ENCODE measurements at places on chromosomes 1 and 21.

DNA sequence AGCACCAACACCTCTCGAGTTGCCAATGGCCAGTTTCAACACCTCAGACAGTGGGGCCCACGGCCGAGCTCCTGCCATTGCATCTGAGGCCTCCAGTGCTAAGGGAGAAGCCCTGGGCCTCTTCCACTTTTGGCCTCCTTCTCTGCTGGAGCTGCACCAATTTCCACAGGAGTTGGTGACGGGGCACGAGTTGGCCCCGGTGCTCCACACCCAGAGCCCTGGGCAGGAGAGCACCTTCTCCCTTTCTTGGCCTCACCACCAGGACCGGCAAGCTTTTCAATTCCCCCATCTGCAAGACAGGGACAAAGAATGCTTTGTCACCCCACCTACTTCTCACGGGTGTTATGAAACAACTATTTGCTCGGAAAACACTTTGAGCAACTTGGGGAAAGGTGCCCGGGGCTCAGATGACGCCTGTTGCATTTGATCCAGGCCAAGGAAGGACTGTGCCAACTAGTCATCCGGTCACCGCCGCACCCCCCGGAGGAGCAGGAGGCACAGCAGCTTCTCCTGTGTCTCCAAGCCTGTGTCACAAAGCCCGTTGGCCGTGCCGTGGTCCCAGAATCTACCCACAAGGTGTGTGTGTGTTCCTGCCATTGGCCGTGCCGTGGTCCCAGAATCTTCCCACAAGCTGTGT is 55.2 kb downstream of the TOMM20 start:
- no peaks in the 10 kb centered on the region for H3K36me3 ChIP-seq
- H3K4me3 ChIP-seq = no peak overlapping the region
- no peak for DNase-seq
- no peak overlapping the region for H3K27ac ChIP-seq
- H3K27me3 ChIP-seq = no peaks in the 10 kb centered on the region
- H3K4me1 ChIP-seq = peaks cover 50% of the 10 kb centered on the region

GRCh38 chr1:39648496-39648895 is 9.1 kb upstream of the HEYL start:
- H3K27ac ChIP-seq = no peak overlapping the region
- DNase-seq = no peak
- no peaks in the 10 kb centered on the region for H3K36me3 ChIP-seq
- peaks cover 9% of the 10 kb centered on the region for H3K27me3 ChIP-seq
- peaks cover 49% of the 10 kb centered on the region for H3K4me1 ChIP-seq

- H3K36me3 ChIP-seq = no peaks in the 10 kb centered on the region
- peaks cover 10% of the 10 kb centered on the region for H3K4me1 ChIP-seq
- peaks cover 13% of the 10 kb centered on the region for H3K27me3 ChIP-seq
- H3K27ac ChIP-seq = no peak overlapping the region
- no peak overlapping the region for H3K4me3 ChIP-seq
Measured at GRCh38 chr21:41350436-41351155, 11.2 kb upstream of the MX2 start.

GRCh38 chr21:35190201-35190701 is 141.1 kb upstream of the RUNX1 start:
- no peak overlapping the region for H3K4me3 ChIP-seq
- H3K36me3 ChIP-seq = no peaks in the 10 kb centered on the region
- H3K4me1 ChIP-seq = peaks cover 11% of the 10 kb centered on the region
- no peak overlapping the region for H3K27ac ChIP-seq
- DNase-seq = no peak

GRCh38 chr1:37037690-37038089 is 3.4 kb upstream of the GRIK3 start:
- H3K27me3 ChIP-seq = peaks cover 95% of the 10 kb centered on the region
- H3K36me3 ChIP-seq = no peaks in the 10 kb centered on the region
- no peak for DNase-seq
- H3K4me3 ChIP-seq = no peak overlapping the region
- H3K4me1 ChIP-seq = peaks cover 53% of the 10 kb centered on the region
- H3K27ac ChIP-seq = no peak overlapping the region

DNA sequence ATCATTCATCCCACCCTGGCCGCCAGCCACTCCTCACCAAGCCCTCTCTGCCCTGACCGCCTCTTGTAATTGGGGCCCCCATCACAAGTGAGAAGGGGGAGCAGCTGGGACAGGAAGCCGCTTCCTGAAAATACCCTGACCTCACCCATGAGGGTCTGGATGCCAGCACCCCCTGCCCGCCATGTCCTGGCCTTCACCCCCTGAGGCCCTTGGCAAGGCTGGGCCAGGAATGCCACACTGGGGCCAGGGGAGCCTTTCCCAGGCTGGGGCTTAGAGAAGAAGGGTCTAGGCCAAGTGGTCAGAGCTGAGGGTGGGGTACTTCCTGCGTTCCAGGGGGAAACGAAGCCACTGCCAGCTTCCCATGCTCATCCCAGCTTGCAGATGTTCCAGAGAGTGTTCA is 60.5 kb downstream of the TAS1R2 start:
- H3K4me1 ChIP-seq = peaks cover 47% of the 10 kb centered on the region
- no peak for DNase-seq
- H3K27me3 ChIP-seq = peaks cover 13% of the 10 kb centered on the region
- H3K27ac ChIP-seq = no peak overlapping the region

DNA sequence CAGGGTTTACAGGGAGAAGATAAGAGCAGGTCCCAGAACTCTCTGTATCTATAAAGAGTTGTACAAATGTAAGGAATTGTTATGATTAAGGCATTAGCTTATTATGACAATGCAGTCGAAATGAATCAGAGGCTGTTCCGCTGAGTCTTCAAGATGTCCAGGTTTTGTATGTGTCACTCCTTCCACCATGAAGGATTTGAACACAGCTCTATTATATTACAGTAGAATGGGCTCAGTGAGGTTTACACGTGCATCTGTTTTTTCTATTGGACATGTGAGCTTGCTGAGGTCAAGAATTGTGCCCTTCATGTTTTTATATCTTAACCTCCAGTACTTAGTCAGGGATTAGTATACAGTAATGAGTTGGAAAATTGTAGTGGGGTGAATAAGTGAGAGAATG is 86.3 kb downstream of the MPZL1 start:
- H3K4me1 ChIP-seq = no peaks in the 10 kb centered on the region
- H3K4me3 ChIP-seq = no peak overlapping the region
- H3K36me3 ChIP-seq = peaks cover 64% of the 10 kb centered on the region
- H3K27ac ChIP-seq = no peak overlapping the region
- no peak for DNase-seq

DNA sequence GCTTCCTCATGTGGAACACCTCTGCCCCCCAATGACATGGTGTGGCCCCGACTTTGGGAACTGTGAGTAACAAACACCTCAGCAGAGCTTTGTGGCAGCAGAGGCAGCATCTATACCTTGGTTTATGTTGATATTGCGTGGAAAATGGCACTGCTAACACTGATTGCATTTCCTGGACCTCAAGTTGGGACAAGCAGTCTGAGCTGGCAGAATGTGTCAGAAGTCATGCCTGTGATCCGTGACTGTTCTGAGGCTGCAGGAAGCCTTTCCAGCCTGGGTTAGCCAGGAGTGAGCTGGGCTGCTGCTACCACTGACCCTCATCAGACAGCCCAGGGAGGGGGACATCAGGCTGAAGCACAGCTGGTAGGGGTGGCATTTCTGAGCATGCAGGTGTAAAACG is 268.5 kb downstream of the KCNJ6 start:
- H3K36me3 ChIP-seq = no peaks in the 10 kb centered on the region
- no peak overlapping the region for H3K4me3 ChIP-seq
- no peak for DNase-seq
- H3K27me3 ChIP-seq = no peaks in the 10 kb centered on the region

GRCh38 chr21:46022551-46023525 is 41.3 kb downstream of the COL6A1 start:
- H3K4me1 ChIP-seq = peaks cover 86% of the 10 kb centered on the region
- no peak for DNase-seq
- H3K4me3 ChIP-seq = peak overlapping the region; percentile 37
- H3K27me3 ChIP-seq = peaks cover 7% of the 10 kb centered on the region
- no peaks in the 10 kb centered on the region for H3K36me3 ChIP-seq
- H3K27ac ChIP-seq = peak overlapping the region; percentile 77

GRCh38 chr1:229252228-229252984 is 18.5 kb upstream of the RAB4A start:
- no peaks in the 10 kb centered on the region for H3K36me3 ChIP-seq
- H3K27me3 ChIP-seq = peaks cover 12% of the 10 kb centered on the region
- peak overlapping the region; percentile 80 for H3K27ac ChIP-seq
- DNase-seq = no peak
- H3K4me3 ChIP-seq = peak overlapping the region; percentile 60

DNA sequence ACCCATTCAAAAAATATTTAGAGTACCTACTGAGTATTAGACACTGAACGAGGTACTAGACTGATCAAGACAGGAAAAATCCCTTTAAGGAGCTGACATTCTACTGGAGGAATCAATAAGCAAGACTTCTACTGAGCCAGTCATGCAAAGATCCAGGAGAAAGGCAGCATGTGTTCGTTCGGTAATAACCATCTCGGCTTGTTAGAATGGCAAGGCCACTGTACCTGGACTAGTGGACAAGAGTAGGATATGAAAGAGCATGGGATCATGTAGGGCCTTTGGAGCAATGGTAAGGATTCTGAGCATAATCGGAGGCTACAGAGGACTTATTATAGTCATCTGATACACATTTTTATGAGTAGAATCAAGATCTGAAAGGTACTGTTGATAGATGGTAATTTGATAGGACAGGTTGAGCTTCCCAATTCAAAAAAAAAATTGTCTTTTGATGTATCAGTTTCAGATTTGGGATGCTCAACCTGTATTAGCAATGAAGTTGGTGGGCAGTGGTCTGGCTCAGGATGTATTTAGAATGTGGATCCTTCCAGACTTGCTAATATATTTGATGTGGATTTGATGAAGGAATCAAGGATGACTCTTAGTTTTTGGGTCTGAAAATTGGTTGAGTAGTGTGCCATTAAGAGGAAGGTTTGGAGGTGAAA is 2.3 kb downstream of the COX20 start:
- peak overlapping the region; percentile 92 for H3K27ac ChIP-seq
- H3K4me1 ChIP-seq = peaks cover 44% of the 10 kb centered on the region
- no peaks in the 10 kb centered on the region for H3K27me3 ChIP-seq
- DNase-seq = no peak
- H3K4me3 ChIP-seq = peak overlapping the region; percentile 97
- peaks cover 54% of the 10 kb centered on the region for H3K36me3 ChIP-seq

GRCh38 chr1:75725266-75725665 is 757 bp downstream of the ACADM start:
- DNase-seq = no peak
- H3K36me3 ChIP-seq = peaks cover 12% of the 10 kb centered on the region
- H3K4me1 ChIP-seq = peaks cover 40% of the 10 kb centered on the region
- peak overlapping the region; percentile 99 for H3K4me3 ChIP-seq
- H3K27ac ChIP-seq = peak overlapping the region; percentile 100

GRCh38 chr1:187894349-187894748 is 1065.6 kb downstream of the PLA2G4A start:
- H3K27ac ChIP-seq = no peak overlapping the region
- H3K36me3 ChIP-seq = no peaks in the 10 kb centered on the region
- H3K4me1 ChIP-seq = peaks cover 15% of the 10 kb centered on the region
- H3K27me3 ChIP-seq = no peaks in the 10 kb centered on the region
- no peak for DNase-seq

- H3K4me3 ChIP-seq = no peak overlapping the region
- H3K36me3 ChIP-seq = peaks cover 61% of the 10 kb centered on the region
- no peaks in the 10 kb centered on the region for H3K27me3 ChIP-seq
Measured at GRCh38 chr1:224378855-224379631, 22.4 kb downstream of the CNIH4 start.

DNA sequence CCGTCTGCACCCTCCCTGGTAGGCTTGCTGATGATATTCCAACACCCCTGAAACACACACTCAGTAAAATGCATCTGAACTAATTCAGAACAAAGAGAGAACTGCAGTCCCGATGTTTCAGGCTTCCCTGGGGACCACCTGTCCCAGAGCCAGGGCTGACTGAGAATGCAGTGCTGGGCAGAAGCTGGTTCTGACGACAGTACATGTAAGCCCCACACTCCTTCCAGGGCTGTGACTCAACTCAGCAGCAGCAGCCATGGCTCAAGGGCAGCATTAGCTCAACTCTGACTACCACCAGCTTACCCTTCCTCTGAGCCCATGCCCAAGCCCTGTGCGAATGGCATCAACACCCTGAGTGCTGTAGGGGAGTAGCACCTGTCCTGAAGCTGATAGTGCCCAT is 56.4 kb upstream of the SIPA1L2 start:
- no peak for DNase-seq
- H3K4me3 ChIP-seq = no peak overlapping the region
- peaks cover 7% of the 10 kb centered on the region for H3K27me3 ChIP-seq
- H3K36me3 ChIP-seq = no peaks in the 10 kb centered on the region
- no peak overlapping the region for H3K27ac ChIP-seq
- no peaks in the 10 kb centered on the region for H3K4me1 ChIP-seq

- no peaks in the 10 kb centered on the region for H3K36me3 ChIP-seq
- H3K27me3 ChIP-seq = peaks cover 6% of the 10 kb centered on the region
- no peak for DNase-seq
- H3K4me1 ChIP-seq = peaks cover 6% of the 10 kb centered on the region
- no peak overlapping the region for H3K27ac ChIP-seq
Measured at GRCh38 chr1:108108119-108108518, 92.0 kb downstream of the SLC25A24 start.

DNA sequence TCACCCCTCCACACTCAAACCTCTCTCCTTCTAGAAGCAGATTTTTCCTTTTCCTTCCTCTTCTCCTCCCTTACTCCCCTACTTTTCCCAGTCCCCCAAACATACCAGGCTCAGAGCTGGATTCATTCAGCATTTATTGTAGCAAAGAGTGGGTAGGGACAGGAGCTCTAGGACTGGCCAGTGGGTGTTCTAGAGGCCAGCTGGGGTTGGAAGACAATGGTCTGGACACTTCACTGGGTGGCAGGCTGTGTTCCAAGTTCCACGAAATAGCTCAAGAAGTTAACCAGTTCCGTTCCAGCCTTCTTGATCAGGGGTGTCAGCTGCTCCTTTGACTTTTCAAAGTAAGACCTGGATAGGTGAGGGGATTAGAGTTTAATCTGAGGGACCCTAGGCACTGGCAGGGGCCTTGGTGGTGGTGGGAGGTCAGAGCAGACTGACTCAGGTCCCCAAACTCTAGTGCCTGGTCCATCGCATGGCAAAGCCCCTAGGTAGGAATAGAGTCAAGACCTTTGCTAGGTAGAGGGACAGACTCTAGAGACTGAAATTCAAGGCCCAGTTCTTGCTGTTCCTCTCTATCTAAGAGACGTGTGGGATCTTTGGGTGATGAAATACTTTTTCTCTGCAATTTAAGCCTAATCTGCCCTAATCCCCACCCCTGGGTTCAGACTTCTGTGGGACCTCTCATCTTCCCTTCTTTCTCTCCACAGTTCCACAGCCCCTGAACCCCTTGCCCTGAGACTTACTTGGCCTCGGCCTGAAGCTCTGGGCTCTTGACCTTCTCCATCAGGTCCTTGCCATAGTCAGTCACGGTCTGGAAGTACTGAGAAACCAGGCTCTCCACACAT is 1.0 kb downstream of the APOA2 start:
- no peak for DNase-seq
- peaks cover 10% of the 10 kb centered on the region for H3K27me3 ChIP-seq
- peaks cover 61% of the 10 kb centered on the region for H3K4me1 ChIP-seq
- H3K4me3 ChIP-seq = no peak overlapping the region
- no peak overlapping the region for H3K27ac ChIP-seq

- DNase-seq = no peak
- H3K27ac ChIP-seq = no peak overlapping the region
- no peaks in the 10 kb centered on the region for H3K27me3 ChIP-seq
- H3K4me1 ChIP-seq = peaks cover 8% of the 10 kb centered on the region
Measured at GRCh38 chr1:117708323-117709248, 102.7 kb downstream of the TENT5C start.
